ENCODE measurements at places on chromosomes 3 and 15.

DNA sequence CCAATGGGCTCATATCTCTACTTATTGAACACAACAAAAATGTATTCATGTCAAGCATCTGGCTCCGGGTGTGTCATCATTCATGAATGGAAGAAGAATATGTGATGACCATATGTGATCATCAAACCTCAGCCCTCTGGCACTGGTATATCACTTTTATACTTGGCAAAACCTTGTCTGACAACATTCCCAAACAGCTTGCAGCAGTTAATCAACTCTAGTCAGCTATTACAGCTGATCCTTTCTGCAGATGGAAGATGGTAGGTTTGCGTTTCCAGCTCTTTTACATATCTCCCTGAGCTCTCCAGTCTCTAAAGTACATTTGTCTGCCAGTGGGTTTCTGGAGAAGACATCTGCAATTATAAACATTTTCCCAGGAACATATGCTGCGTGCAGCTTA is 6.6 kb downstream of the PLSCR5 start:
- no peak for DNase-seq

- peak; percentile 88 for DNase-seq
Measured at GRCh38 chr3:105970283-105970682, 101.5 kb upstream of the CBLB start.

DNA sequence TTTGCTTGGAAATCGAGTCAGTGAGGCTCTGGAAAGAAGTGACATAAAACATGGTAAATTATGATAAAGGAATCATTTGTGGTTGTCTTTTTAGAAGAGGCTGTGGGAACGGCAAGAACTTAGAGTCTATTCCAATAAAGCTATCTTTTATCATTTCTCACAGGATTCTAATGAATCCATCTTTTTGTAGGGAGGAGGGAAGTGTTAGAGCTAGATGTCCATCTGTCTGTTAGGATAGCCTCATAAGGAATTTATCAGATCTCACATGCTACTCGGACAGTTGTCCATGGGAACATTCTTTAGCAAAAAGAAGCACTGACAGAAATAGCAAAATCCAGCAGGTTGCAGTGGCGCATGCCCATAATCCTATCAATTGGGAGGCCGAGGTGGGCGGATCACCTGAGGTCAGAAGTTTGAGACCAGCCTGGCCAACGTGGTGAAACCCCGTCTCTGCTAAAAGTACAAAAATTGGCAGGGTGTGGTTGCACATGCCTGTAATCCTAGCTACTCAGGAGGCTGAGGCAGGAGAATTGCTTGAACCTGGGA is 37.0 kb downstream of the STARD9 start:
- DNase-seq: no peak

DNA sequence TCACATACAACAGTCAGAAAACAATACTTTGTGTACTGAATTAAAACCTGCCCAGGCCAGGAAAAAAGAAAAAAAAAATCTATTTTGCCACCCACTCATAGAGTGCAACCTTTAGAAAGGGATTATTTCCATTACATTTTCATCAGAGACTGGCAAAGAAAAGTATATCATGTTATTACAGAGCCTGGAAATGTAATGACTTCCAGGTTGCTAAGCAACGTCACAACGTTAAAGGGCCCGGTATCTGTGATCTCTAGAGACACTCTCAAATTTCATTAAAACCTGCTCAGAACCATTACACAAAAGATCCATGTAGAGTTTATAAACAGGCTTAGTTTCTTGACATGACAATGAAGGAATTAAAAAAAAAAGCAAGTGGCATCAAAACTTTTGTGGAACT is 170.5 kb downstream of the CTNNB1 start:
- no peak for DNase-seq

GRCh38 chr3:51669241-51670052 is 1.6 kb upstream of the TEX264 start:
- peak; percentile 90 for DNase-seq

DNA sequence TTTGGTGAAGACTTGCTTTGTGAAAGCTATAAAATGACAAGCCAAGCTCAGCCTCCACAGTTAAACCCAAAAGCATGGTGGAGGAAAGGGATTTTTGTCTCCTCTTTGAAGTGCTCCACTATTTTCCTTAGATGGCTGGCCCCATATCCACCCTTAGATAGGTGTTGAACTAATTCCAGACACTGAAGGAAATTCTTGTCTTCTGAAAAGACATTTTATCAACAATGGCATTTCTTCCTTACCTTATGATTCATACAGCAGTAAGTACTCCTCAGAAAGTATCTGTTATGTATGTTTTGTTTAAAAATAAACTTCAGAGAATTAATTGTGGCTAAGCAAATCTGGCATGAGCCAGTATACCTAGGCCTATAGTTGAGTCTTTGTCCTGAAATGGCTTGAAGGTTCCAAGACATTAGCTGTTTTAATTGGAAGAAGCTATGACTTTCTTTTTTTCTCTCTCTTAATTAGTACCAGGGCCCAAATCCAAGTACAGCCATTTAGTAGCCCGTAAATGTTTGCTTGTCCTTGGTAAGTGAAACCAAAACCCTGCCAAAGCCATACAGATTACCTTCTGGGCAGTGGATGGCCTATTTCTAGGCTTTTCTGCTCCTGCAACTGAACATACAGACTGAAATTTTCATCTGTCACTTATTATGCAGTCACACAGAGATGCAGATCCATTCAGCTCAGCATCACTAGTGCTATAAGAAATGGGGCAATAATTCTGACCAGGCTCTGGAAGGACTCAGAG is 5.1 kb upstream of the BFSP2 start:
- DNase-seq: no peak

GRCh38 chr3:39106851-39107387 is 508 bp downstream of the GORASP1 start:
- DNase-seq: peak; percentile 51

- DNase-seq: no peak
Measured at GRCh38 chr15:64753480-64754185, 21.8 kb downstream of the RBPMS2 start.

- no peak for DNase-seq
Measured at GRCh38 chr3:182730675-182731042, 62.6 kb upstream of the ATP11B start.

GRCh38 chr3:150142936-150143335 is 172.2 kb upstream of the PFN2 start:
- DNase-seq: no peak

DNA sequence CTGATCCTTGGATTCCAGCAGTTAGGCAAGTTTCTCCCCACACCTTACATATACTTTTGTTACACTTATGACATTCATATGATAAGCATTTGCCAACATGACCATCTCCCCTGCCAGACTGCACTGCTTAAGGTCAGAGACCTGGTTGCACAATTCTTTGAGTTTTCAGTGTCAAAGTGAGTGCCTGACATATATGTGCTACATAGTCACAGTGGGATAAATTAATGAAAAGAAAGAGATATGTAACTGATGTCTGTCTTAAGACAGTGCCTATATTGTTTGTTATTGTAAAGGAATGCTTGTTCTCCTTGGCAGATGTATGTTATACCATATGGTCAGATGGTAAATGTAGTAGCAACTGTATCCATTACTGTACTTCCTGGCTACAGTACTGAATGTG is 3.5 kb upstream of the DCUN1D1 start:
- DNase-seq: peak; percentile 14

GRCh38 chr15:67109141-67110034 is 44.0 kb downstream of the SMAD3 start:
- DNase-seq: no peak

DNA sequence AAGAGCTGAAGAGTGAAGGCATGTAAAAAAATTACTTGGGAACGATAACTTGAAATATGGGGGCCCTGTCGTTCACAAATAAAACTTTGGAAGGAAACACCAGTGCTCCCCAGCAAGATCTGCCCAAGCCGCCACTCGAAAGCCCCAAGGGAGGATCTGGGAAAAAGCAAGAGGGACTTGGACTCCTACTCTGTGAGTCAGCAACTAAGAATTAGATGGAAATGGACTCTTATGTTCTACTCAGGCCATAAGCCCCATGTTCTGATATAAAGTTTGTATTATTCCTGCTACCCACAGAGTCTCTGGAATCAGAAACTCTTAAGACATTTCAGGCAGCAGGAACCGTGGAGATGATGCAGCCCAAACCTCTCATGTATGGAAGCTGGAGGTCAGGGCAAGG is 75.7 kb downstream of the ITGB5 start:
- DNase-seq: no peak

DNA sequence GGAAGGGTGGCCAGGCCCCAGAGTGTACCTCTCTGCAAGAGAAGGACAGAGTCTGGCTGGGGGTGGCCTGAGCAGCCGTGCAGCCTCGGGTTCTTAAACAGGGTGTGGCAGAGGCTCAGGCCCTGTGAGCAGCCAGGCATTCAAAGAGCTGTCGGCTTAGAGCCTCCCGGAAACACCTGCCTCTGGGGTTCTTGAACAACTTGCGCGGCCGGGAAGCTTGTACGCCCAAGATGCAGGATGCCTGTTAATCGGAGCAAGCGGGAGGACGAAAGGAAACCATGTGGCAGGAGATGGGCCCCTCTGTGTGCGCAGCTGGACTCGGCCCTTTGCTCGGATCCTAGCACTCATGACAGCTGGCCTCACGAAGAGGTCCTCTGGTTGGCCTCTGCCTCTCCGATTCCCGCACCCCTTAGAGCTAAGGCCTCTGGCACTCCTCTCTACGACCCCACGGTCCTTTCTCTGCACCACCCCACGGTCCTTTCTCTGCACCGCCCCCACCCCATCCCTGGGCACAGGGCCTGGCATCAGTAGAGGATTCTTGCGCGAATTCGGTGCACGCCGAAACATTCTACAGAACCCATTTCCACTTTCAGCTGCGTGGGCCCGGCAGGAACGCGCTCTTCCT is 23.9 kb upstream of the TXNRD3 start:
- no peak for DNase-seq
